ENCODE measurements at places on chromosomes 16 and 17.

- no peak for DNase-seq
Measured at GRCh38 chr16:5367951-5368350, 270.4 kb upstream of the EEF2KMT start.

DNA sequence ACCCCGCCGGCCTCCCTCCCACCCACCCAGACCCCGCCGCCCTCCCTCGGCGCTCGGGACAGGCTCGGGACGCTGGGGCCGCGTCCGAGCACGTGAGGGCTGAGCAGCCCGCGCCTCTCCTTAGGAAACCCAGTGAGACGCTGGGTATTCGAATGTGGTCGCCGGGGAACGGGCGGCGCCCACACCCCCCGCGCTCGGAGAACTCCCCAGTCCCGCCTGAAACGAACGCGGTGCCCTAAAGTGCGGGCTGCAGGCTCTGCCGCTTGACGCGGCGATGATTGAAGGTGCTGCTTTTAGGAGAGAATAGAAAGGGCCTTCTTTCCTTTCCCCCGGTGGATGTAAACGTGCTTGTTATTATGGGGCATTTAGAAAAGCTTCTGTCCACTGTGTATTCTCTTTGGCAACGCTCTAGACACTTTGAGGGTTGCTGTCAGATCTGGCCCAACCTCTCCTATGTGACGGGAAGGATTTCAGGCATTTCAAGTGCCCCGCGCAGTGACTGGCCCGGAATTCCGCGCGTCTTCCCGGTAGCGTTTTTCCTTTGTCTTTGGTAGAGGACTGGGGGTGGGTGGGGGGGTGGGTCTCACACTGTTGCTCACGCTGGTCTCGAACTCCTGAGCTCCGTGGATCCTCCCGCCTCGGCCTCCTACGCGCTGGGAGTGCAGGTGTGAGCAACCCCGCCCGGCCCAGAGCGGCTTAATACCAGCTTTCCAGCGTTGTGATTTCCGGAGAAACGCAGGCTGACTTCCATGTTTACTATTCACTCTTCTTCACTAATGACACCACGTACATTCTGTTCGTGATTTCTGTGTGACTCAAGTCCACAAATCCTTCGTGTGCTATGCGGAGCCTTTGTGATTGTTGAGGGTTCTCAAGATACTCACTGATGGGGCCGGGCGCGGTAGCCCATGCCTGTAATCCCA is 21.8 kb upstream of the FOXK2 start:
- no peak for DNase-seq

GRCh38 chr17:78592991-78593329 is 15.8 kb upstream of the DNAH17 start:
- DNase-seq, result no peak

DNA sequence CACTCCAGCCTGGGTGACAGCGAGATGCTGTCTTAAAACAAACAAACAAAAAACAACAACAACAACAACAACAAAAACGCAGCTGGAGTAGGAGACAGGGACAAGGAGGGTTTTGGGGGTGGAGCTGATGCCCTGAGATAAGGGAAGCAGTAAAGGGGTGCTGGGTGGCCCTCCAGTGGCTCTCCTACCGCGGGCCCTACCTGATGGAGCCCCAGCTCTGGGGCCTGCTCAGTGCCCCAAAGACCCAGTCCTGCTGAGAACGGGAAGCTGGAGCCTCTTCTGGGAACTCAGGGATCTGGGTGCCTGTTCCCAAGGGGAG is 21.3 kb upstream of the NAGS start:
- no peak for DNase-seq

GRCh38 chr17:58783380-58783779 is 27.7 kb downstream of the PPM1E start:
- no peak for DNase-seq

DNA sequence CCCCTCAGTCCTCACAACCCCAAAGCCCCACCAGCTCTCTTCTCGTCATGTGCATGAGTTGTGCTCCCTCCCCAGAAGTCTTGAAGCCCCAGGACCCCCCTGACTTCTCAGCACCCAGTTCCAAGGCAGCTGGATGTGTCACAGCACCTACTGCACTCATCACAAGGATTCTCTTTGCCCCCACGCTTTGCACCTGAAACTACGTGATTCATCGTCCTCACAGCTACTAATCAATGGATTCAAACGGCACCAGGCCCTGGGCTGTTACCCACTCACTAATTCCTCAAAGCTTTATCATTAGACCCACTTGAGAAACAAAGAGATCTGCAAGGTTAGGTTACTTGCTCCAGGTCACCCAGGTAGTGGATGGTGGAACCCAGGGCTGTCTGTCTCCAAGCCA is 45.1 kb upstream of the NDRG4 start:
- DNase-seq, result no peak

DNA sequence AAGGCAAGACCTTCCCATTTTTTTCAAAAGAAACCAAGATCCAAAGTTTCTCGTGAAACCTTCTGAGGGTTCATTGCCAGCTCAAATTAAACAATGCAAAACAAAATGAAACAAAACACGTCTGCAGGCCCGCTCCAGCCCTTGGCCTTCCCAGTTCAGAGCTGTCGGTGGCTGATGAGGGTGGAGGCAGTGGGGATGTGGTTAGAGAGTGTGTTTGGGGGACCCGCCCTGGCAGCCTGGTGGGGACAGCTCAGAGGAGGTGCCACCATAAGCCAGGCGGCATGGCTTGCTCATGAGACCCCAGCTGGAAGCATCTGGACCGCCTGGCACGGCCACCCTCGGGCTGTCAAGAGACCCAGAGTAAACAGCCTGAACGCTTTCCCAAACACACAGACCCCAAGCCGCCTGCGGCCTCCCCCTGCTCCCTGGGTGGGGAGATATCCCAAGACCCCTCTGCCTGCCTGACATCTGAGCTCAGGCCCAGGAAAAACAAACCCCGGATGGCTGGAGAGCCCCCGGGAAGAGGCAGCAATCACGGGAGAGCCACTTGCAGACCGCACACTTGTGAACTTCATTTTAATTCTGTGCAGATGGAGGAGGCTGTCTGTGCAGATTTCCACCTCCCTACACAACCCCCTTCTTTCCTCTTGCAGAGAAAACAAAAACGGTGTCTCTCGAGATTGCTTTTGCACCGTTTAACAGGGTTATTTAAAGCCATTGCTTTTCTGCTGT is 35.4 kb upstream of the LITAF start:
- no peak for DNase-seq

GRCh38 chr17:44384823-44385286 is 4.6 kb downstream of the ITGA2B start:
- no peak for DNase-seq

DNA sequence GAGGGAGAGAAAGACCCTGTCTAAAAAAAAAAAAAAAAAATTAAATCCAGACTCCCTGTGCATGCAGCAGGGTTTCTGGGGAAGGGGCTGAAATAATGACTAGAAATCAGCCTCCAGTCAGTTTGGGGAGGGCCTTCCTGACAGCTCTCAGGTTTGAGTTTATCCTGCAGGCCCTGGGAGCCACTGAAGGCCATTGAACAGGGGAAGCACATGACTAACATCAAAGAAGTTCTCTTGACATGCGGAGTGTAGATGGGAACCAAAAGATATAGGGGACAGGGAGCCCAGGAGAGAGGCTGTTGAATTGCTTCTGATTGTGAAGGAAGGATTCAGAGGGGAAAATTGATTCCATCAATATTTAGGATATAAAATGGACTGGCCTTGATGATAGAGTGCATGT is 2.8 kb upstream of the RABEP2 start:
- DNase-seq, result no peak

- no peak for DNase-seq
Measured at GRCh38 chr17:79835470-79835899, 3.8 kb downstream of the CBX4 start.

DNA sequence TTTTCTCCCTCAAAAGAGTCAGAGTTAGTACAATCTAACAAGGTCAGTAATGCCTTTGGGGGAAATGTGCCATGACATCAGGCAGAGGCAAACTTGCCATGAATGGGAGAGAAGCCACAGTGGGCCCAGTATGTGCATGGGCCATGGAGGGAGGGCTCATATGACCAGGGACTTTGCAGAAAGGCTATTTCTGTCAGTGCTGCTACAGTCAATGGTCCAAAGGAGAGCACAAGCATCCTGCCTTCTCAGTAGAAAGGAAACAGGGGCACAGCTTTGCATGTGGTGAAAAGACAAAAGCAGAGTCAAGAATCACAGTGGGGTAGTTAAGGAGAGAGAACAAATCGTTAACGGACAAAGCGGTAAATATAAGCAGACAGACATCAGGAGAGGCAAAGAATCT is 11.2 kb upstream of the CORO6 start:
- DNase-seq, result no peak

- no peak for DNase-seq
Measured at GRCh38 chr16:81516478-81517149, 72.0 kb downstream of the CMIP start.

DNA sequence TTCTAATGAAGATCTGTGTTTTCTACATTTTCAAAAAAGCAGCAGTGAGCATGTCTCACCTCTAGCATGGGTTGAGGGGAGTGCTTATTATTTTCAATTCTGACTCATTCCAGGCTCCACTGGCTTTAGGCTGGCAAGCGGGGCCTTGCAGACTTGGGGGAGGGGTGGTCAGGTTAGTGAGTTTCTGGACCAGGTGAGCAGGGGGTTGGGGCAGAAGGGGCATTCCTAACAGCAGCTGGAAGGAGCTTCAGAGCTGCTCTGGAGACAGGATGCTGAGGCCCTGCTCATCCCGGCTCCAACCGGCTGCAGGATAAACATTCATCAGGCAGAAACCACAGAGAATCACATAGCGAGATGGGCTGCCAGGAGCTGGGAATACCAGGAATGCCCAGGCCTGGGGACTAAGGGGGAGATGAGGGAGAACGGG is 10.5 kb upstream of the KRT19 start:
- no peak for DNase-seq

- no peak for DNase-seq
Measured at GRCh38 chr16:83630979-83631378, 176.8 kb upstream of the HSBP1 start.

- DNase-seq, result no peak
Measured at GRCh38 chr17:35540589-35541404, 3.3 kb upstream of the SLFN12L start.

GRCh38 chr16:78277321-78278055 is 178.0 kb downstream of the WWOX start:
- no peak for DNase-seq

DNA sequence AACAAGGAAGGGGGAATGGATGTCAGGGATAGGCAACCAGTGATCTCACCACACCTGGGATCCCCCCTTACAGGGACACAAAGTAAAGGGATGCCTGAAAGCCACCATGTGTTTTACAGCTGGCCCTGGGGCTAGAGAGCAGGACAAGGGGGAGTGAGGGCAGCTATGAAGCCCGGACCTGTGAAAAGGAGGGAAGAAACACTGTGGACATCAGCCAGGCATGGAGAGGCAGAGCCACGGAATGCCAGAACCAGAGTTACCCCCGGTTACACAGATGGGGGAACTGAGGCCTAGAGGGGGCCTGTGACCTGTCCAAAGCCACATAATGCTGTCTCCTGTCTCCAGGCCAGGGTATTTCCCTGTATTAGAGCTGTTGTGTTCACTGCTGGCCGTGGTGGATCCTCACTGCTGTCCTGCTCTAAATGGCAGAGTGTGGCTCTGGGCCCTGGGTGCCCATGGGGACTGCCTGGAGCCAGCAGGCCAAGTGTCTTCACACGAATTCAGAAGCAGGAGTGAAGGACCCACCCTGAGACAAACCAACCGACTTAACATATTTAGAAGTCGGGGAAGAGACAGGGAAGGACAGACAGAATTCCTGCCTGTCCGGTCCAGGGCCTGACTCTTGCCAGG is 29.7 kb upstream of the ITGA3 start:
- no peak for DNase-seq

GRCh38 chr17:59466946-59467801 is 98.2 kb upstream of the DHX40 start:
- DNase-seq, result no peak

DNA sequence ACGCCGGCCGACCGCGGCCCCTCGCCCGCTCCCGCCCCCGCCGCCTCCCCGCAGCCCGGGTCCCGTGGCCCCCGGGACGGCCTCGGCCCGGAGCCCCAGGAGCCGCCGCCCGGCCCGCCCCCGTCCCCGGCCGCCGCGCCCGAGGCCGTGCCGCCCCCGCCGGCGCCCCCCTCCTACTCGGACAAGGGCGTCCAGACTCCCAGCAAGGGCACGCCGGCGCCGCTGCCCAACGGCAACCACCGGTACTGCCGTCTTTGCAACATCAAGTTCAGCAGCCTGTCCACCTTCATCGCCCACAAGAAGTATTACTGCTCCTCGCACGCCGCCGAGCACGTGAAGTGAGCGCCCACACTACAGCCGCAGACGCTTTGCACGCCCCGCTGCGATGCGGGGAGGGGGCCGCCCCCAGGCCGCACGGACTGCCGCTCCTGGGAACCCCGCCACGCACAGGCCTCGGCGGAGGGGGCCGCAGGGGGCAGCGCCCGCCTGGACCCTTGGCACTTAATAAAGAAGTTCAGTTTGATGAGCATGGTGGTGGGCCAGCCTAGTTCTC is 35.5 kb upstream of the ZC3H18 start:
- DNase-seq, result no peak

- DNase-seq, result no peak
Measured at GRCh38 chr16:84582958-84583516, 34.8 kb downstream of the COTL1 start.

DNA sequence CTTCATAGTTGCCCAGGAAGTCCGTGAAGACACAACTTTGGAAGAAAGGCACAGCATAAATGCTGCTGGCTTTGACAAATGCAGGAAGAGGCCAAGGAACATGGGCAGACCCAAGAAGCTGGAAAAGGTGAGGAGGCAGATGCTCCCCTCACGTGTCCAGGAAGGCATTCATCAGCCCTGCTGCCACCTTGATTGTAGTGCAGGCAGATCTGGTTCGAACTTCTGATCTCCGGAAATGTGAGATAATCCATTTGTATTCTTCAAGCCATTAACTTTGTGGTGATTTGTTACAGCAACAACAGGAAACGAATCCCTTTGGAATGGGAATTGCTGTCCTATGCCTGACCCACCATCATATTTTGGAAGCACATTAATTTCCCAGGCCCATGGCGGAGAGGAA is 28.5 kb upstream of the LCMT1 start:
- no peak for DNase-seq

DNA sequence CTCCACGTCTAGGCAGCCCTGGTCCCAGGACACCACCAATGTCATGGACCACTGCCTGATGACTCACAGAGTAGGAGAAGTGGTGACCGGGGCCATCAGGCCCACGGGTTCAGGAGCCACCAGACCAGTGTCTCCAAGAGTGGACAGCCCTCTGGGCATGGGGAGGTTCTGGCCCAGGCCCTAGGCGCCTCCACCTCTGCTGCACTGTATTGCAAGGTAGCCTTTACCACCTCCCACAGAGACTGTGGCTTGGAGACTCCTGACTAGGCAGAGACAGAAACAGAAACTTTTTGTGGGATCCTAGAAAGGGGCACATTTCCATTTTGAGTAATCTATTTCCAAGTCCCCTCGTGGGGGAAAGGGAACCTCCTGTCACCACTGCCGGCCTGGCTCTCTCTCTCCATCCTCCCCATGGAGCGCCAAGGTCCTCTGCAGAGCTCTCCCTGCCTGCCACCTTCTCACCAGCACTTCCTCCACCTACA is 2.9 kb downstream of the CDIP1 start:
- no peak for DNase-seq
